Smooth muscle cell of the coronary artery (primary cell): ENCODE measurements at places on chromosomes 5 and 9. TPM values are rescaled to one million over a fixed set of nuclear protein-coding genes. Genes with fewer than 3 reads are reported as not detected.

IL4 gene
- total RNA-seq, result not detected in 2 replicates

GRAMD2B gene
- total RNA-seq, result 3.0 and 12.8 TPM in 2 replicates

LRRTM2 gene
- under 0.01 and 0.12 TPM in 2 replicates for total RNA-seq

LECT2 gene
- total RNA-seq, result not detected in 2 replicates

CARTPT gene
- not detected in 2 replicates for total RNA-seq

ZNF483 gene
- total RNA-seq, result 0.60 and 2.3 TPM in 2 replicates

GNA14 gene
- 1.2 and 2.6 TPM in 2 replicates for total RNA-seq

KLHL3 gene
- total RNA-seq, result 1.3 and 3.4 TPM in 2 replicates

PTGDS gene
- total RNA-seq, result 1.1 and 33.0 TPM in 2 replicates

SARDH gene
- 1.2 and 4.3 TPM in 2 replicates for total RNA-seq

SCGB3A2 gene
- total RNA-seq, result 0.15 TPM in 1 of 2 replicates, not detected in the other

SLCO4C1 gene
- total RNA-seq, result not detected in 2 replicates

ACTBL2 gene
- 0.23 TPM in 1 of 2 replicates, not detected in the other for total RNA-seq

TIMD4 gene
- total RNA-seq, result not detected in 2 replicates

NR2F1-AS1 gene
- 16.0 and 24.2 TPM in 2 replicates for total RNA-seq

LCN12 gene
- not detected in 2 replicates for total RNA-seq

MATR3 gene
- total RNA-seq, result 166 and 196 TPM in 2 replicates

GRXCR2 gene
- not detected in 2 replicates for total RNA-seq

PRRC2B gene
- 22.6 and 33.1 TPM in 2 replicates for total RNA-seq

PAX5 gene
- total RNA-seq, result not detected in 2 replicates

GMCL2 gene
- total RNA-seq, result not detected in 2 replicates

PCDHGA11 gene
- 4.7 and 7.1 TPM in 2 replicates for total RNA-seq

SLC25A2 gene
- total RNA-seq, result 0.23 TPM in 1 of 2 replicates, not detected in the other

FBXW2 gene
- 18.6 and 20.7 TPM in 2 replicates for total RNA-seq

PPP3R2 gene
- not detected in 2 replicates for total RNA-seq

PIP5K1B gene
- total RNA-seq, result not detected in 2 replicates

C5orf58 gene
- total RNA-seq, result not detected in 2 replicates
